ENCODE measurements at places on chromosomes 16 and 17.
A peak's percentile ranks its signal among the peaks of the same experiment; 100 is the strongest.

GRCh38 chr16:66977341-66978113, 10.9 kb upstream of the CES4A start:
- DNase-seq = peak; percentile 77

- no peak for DNase-seq
Observed at GRCh38 chr17:29590411-29591145, 1.1 kb upstream of the GIT1 start.

DNA sequence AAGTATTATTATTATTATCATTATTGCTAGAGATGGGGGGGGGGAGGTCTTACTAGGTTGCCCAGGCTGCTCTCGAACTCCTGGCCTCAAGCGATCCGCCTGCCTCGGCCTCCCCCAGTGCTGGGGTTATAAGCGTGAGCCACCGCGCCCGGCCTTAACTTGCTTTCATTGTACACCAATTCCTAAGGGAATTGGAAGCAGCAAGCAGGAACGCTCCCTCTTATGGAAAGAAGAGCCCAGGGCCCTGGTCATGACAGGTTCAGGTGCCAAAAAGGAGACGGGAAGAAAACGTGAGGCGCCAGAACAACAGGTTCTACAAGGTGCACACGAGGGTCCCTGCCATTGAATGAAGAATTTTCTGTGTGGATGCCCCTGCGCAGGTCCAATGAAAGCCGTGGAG, 540 bp upstream of the RPL38 start:
- DNase-seq = no peak

DNA sequence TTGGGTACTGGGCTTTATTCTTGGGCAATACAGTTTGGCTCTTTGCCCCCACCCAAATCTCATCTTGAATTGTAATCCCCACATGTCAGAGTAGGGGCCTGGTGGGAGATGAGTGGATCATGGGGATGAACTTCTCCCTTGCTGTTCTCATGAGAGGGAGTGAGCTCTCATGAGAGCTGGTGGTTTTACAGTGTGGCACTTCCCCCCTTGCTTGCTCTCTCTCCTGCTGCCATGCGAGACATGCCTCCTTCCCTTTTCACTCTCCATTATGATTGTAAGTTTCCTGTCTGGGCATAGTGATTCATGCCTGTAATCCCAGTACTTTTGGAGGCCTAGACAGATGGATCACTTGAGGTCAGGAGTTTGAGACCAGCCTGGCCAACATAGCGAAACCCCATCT, 18.1 kb upstream of the CNEP1R1 start:
- DNase-seq = no peak

- no peak for DNase-seq
Observed at GRCh38 chr17:64340557-64340956, 50.1 kb downstream of the PECAM1 start.

- DNase-seq = no peak
Observed at GRCh38 chr16:5875416-5875815, 777.8 kb upstream of the EEF2KMT start.

GRCh38 chr16:80940069-80940856, 66.4 kb downstream of the CMC2 start:
- DNase-seq = no peak

- DNase-seq = no peak
Observed at GRCh38 chr16:680967-681745, 946 bp downstream of the STUB1 start.

DNA sequence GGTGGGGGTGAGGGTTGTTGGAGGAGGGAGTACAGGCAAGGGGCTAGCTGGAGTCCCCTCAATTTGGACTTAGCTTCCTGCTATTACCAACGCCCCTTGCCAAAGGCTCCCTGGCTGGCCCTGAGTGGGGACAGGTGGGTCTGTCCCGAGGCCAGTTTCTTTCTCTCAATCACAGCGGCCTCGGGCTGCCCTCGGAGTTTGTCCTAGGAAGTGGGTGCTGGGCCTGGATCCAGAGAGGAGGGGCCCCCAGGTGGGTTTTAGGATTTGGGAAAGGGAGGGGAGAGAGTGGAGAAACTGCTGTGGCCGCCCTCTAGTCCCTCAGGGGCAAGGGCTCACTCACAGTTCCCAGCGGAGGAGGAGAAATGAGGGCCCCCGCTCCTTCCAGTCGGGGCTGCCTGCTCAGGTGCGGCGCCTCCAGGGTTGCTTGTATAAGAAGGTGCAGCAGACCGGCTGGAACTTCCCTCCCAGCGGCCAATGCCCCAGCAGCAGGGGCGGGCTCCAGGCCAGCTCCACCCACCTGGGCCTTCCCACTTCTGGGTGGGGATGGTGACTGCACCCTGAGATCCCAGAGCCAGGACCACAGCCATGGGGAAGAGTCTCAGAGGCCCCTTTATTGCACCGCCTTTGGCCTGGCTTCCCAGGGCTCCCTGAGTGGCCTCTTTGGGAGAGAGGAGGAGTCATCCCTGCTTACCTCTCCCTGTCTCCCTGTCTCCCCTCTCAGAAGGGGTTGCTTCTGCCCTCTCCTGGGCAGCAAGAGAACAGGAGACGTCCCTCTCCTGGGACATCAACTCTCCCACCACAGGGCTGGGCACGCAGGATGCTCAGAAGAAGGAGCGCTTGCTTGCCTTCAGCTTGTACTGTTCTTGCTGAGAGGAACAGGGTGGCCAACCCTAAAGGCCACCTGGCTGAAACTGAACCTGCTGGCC, 112.0 kb upstream of the SMURF2 start:
- DNase-seq = no peak

- DNase-seq = no peak
Observed at GRCh38 chr16:57565461-57565860, 23.0 kb downstream of the ADGRG5 start.

DNA sequence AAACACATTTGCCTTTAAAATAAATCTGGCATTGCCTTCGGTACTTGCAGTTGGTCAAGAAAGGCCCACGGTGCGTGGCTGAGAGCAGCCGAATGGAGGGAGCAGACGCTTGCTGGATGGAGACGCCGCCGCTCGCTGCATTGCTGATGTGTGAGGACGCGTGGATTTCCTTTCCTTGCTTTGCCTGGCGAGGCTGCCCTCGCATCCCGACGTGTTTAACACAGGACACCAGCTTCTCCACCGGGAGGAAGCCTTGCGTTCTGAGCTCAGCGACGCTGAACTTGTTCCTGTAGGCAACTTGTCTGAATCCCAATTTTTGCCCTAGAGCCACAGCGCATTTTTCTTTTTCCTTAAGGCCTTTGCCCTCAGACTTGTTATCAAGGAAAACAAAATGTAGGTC, 45.8 kb downstream of the COX4I1 start:
- DNase-seq = no peak

GRCh38 chr17:49866882-49867413, 19.1 kb upstream of the TAC4 start:
- DNase-seq = no peak

- no peak for DNase-seq
Observed at GRCh38 chr17:76638263-76638662, 5.3 kb downstream of the ST6GALNAC1 start.

- DNase-seq = no peak
Observed at GRCh38 chr16:67966549-67967182, 1.8 kb downstream of the SLC12A4 start.

- DNase-seq = no peak
Observed at GRCh38 chr16:87677830-87678229, 75.5 kb downstream of the JPH3 start.
